ENCODE measurements at places on chromosomes 6 and 20.
A peak's percentile ranks its signal among the peaks of the same experiment; 100 is the strongest.

DNA sequence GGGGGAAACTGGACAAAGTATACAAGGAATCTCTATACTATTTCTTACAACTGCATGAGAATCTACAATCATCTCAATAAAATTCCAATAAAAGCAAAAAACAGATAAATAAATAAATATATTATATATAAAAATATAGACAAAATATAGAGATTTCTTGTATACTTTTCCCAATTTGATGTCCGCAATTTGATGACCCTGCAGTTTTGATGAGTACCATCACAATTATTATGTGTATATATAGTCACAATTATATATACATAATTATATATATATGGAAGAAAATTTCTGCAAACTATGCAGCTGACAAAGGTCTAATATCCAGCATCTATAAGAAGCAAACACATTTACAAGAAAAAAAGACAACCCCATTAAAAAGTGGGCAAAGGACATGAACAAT lies 169.2 kb upstream of the ATXN1 start:
- no peak for DNase-seq

- no peak for DNase-seq
Measured at GRCh38 chr6:83870649-83871048, 11.2 kb downstream of the CYB5R4 start.

- DNase-seq = no peak
Measured at GRCh38 chr20:48697845-48698491, 129.8 kb downstream of the PREX1 start.

DNA sequence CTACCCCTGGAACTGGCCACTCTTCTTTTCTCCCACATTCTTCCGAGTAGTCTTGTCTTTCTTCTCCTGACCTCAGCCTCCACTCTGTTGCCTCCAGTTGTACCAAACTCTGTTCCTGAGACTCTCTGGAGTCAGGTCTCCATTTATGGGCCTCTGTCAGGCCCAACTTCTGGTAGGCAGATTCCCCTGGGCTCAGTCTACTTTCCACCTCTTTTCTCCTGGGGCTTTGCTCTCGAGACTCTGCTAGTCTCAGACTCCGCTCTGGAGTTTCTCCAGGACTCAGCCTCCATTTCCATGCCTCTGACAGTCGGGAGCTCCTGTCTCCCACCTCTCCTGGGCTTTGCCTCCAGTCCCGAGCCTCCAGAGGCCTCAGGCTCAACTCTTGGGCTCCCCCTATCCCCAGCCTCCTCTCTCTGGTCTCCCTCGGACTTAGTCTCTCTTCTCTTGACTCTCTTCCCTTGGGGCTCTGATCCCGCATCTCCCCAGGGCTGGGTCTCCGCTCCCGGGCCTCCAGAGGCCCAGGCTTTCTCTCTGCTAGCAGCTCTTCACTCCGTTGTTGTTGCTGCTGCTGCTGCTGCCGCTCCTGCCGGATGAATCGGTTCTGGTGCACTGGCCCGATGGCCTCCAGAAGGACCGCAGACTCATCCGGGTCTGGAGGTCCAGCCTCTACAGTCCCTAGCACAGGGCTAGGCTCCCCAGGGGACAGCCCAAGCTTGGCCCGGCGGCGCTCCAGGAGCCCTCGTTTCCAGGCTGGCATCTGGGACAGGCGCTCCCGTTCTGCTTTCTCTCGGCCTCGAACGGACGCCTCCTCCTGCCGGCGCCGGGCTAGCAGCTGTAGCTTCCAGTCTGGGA lies 1.1 kb downstream of the PPP1R18 start:
- peak; percentile 22 for DNase-seq

- no peak for DNase-seq
Measured at GRCh38 chr20:62357187-62357667, 9.9 kb downstream of the LAMA5 start.
